ENCODE measurements at places on chromosomes 13 and 19. TPM values are rescaled to one million over a fixed set of nuclear protein-coding genes. Genes with fewer than 3 reads are reported as not detected.

The CAPS gene
- total RNA-seq, result 12.9 TPM

The NLRP7 gene
- total RNA-seq, result not detected

The OR10H1 gene
- not detected for total RNA-seq

The SERPINE3 gene
- not detected for total RNA-seq

The GPR183 gene
- total RNA-seq, result 57.5 TPM

The POSTN gene
- not detected for total RNA-seq

The IGFL2 gene
- total RNA-seq, result not detected

The CAPN12 gene
- total RNA-seq, result 15.2 TPM

The OR4F17 gene
- total RNA-seq, result not detected

The TTC9B gene
- total RNA-seq, result not detected

The PGLYRP1 gene
- total RNA-seq, result not detected

The TECR gene
- total RNA-seq, result 105 TPM

The CDADC1 gene
- 14.8 TPM for total RNA-seq

The SIGLEC9 gene
- total RNA-seq, result 1.6 TPM

The TBC1D4 gene
- total RNA-seq, result 38.8 TPM

The SULT2A1 gene
- total RNA-seq, result not detected

The SHKBP1 gene
- total RNA-seq, result 145 TPM

The ABHD8 gene
- total RNA-seq, result 16.1 TPM

The MYH14 gene
- not detected for total RNA-seq

The SULT2B1 gene
- total RNA-seq, result not detected

The PRRG2 gene
- 1.1 TPM for total RNA-seq

The ZNF563 gene
- total RNA-seq, result 13.1 TPM

Data from activated T-cell treated with anti-CD3 and anti-CD28 coated beads, Interleukin-2, amount 50 U/mL, for 72 hours (primary cell).